Endothelial cell (in vitro differentiated cells): ENCODE measurements at places on chromosomes 11 and 22. TPM values are rescaled to one million over a fixed set of nuclear protein-coding genes. Genes with fewer than 3 reads are reported as not detected.

GRCh38 chr22:44329179-44329796 is 16.5 kb upstream of the SHISAL1 start:
- DNase-seq: no peak

Gene PKNOX2
- 41.8 TPM for total RNA-seq

Gene UBQLN3
- total RNA-seq: 1.1 TPM

Gene BCO2
- 2.6 TPM for total RNA-seq

DNA sequence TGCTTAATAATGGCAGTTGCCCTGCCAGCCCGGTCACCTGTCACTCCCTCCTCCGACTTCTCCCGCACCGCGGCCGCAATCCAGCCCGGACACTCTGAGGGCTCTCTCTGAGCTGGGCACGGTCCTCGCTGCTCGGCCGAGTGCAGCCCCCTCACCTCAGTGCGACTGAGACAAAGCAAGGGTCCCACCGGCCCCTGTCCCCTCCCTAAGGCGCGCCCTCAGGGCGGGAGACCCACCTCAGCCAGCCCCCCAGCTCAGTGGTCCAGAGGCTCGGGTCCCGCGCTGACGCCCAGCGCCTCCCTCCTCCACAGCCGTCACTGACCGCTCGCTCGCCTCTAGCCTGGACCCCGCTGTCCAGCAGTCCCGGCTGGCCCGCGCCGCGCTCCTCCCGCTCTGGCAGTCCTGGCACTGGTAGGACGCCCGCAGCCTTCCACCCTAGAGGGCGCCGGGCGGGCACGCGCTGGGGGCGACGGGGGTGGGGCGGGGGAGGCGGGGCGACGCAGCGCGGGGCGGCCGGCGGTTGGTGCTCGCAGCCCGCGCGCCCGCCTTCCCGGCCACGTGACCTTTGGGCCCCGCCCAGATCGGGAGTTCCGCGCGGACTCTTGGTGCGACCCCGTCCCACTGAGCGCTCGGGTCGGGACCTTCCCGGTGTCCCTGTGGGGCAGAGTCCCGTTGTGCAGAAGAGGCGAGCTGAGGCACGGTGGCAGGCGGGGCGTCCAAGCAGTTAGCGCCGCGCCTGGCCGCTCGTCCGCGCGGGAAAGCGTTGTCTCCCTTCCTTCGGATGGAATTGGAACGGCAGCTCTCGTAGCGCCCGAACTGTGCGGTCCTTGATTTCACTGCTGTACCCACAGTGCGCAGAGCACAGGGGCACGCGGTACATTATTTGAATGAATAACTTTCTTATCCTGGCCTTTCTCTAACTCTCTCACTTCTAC is 7.8 kb upstream of the L3MBTL2 start:
- DNase-seq: peak; percentile 67

Gene SLN
- total RNA-seq: not detected

GRCh38 chr11:28466506-28466905 is 358.3 kb downstream of the METTL15 start:
- DNase-seq: no peak

- DNase-seq: no peak
Measured at GRCh38 chr11:23555085-23555484, 694.8 kb upstream of the CCDC179 start.

GRCh38 chr22:46054091-46055073 is 77.4 kb upstream of the WNT7B start:
- no peak for DNase-seq

GRCh38 chr11:45259592-45259991 is 26.5 kb downstream of the SYT13 start:
- no peak for DNase-seq

DNA sequence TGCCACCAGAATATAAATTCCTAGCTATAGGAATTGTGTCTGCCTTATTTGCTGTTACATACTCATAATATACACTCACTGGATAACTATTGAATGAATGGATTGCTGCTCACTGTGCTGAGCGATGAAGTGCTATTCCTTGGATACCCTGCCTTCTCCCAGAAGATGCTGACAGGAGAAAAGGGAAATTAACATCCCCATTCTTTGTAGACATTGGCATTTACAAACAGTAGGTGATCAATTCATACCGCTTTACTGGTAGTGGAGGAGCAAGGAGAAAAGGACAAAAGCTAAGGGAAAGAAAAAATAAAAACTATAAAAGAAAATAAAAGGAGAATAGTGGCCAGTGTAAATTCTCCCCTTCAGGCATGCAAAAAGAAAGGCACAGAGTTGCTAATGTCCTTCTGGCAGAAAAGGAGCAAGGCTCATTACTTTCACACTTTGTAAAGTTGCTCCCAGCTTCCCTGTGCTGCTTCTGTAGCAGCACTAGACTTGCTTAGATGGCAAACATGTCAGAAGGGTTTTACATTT is 183.0 kb downstream of the LUZP2 start:
- DNase-seq: no peak

Gene OR8J1
- total RNA-seq: not detected

DNA sequence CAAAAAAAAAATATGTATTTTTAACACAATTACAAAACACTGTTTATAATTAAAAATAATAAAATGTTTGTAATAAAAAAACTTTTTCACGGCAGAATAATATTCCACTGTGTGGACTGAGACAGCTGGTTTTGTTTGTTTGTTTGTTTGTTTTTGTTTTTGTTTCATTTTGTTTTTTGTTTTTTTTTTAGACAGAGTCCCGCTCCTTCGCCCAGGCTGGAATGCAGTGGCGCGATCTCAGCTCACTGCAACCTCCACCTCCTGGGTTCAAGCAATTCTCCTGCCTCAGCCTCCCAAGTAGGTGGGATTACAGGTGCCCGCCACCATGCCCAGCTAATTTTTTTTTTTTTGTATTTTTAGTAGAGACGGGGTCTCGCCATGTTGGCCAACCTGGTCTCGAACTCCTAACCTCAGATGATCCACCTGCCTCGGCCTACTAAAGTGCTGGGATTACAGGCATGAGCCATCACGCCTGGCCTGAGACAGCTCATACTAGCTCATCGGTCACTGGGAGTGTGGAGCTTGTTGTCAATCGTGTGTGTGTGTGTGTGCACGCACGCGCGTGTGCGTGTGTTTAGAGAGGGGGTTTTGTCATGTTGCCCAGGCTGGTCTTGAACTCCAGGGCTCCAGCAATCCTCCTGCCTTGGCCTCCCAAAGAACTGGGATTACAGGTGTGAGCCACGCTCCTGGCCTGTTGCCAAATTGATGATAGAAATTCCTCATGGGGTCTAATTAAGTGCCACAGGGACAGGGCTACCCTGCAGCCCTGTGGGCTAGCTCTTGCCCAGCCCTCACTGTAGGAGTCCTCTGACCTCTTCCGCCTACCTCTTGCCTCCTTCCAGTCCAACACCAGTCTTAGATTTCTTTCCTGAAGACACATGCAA is 7.2 kb upstream of the AIFM3 start:
- DNase-seq: no peak

DNA sequence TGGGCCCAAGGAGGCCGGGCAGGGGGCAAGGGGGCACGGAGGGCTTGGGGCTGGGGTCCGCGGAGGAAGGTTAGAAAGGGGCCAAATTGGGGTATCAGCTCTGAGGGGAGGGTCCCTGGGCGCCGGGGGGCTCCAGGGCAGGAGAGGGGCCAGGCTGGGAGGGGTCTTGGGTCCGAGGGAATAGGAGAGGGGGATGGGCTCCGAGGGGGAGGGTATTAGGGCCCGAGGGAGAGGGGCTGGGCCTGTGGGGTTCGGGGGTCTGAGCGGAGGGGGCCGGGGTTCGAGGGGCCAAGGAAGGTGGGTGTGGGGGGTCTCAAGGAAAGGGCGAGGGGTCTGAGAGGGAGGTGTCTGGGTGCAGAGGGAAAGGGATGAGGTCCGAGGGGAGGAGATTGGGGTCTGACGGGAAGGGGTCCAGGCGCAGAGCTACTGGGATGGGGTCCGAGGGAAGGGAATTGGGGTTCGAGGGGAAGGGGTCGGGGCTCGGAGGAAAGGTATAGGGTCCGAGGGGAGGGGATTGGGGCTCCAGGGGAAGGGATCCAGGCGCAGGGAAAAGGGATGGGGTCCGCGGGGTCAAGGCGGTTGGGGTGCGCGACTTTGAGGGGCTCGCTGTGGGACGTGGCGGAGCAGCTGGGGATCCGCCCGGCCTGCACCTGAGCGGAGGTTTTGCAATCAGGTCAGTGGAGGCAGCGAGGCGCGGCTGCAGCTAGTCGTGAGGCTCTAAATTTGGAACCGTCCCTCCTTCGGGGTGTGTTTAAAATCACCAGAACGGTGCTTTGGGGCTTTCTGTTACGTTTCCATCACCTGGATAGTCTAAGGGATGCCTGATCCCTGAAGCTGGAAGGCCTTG is 728 bp downstream of the CTTN start:
- no peak for DNase-seq

DNA sequence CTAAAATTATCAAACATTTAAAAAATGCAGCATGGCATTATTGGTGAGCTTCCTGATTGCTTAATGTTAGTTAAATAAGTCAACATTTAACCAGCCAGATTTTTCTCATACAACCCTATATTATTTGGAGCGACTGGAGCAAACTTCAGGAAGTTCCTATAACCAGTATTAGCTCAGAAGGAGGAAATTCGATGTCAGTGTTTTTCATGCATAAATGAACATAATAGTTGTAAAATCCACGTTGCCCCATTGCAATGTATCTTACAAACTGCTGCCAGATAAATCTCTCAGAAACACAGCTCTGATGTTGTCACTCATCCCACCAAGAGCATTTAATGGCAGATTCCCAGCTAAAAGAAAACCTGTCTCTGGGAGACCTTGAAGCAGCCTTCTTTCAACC is 278.5 kb downstream of the CASP12 start:
- no peak for DNase-seq

- peak; percentile 43 for DNase-seq
Measured at GRCh38 chr11:9748361-9748970, 84.6 kb downstream of the SWAP70 start.

- DNase-seq: no peak
Measured at GRCh38 chr11:126495281-126496220, 140.1 kb downstream of the ST3GAL4 start.

DNA sequence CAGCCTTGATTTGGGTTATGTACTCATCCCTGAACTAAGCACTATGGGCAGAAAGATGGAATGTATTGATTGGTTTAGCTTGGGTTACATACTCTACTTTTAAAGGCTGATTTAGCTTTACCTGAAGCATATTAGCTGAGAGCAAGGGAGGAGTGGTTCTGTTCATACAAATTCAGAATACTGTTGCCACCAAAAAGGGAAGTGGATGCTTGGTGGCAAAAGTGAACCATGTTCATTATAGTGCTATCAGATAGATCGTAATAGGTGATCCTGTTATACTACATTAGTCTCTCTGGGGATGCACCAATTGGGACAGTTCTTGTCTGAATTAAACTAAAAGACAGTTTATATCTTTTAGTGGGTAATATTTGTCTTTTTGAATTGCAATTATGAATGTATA is 44.5 kb upstream of the RRM1 start:
- DNase-seq: no peak

Gene ANO5
- total RNA-seq: 3.5 TPM

DNA sequence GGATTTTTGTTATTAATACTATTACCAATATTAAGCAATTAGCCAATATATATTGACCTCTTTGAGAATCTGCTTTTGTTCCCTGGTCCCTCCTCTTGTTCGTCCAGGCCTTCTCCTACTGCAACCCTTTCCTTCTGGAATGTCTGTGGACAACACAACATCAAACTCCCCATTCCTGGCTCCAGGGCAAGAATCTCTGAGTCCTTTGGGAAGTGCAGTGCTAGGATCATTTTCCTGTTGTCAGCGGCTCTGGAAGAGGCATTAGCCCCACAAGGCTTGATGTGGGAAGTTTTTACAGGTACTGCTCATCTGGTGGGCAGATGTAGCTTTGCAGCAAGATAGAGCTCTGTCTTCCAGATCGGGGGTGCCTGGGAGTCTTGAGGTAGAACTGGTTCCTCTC is 74.3 kb downstream of the RPUSD4 start:
- no peak for DNase-seq

DNA sequence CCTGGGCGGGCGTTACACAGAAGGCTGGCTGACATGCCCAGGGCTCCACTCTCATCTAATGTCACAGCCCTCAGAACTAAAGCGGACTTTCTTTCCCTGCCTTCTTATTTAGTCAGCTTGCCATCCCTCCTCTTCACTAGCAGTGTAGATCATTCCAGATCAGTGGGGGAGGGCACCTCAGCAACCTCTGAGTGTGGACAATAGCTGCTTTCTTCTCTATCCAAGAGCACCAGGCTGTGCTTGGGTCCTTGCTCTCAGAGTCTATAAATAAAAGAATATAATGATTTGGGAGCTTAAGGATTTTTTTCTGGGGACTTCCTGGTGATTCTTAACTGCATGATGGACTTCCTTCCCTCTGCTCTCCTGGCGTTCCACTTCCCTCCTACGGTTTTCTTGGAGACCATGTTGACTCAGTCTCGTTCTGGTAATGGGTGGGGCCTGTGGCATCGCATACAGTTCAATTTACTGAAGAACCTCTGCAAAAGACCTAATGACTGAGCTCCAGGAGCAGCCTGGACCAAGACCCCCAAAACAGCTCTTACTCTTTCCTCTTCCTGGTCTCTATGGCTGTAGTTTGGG is 2.9 kb upstream of the HMBS start:
- no peak for DNase-seq

Gene ADSL
- total RNA-seq: 107 TPM

DNA sequence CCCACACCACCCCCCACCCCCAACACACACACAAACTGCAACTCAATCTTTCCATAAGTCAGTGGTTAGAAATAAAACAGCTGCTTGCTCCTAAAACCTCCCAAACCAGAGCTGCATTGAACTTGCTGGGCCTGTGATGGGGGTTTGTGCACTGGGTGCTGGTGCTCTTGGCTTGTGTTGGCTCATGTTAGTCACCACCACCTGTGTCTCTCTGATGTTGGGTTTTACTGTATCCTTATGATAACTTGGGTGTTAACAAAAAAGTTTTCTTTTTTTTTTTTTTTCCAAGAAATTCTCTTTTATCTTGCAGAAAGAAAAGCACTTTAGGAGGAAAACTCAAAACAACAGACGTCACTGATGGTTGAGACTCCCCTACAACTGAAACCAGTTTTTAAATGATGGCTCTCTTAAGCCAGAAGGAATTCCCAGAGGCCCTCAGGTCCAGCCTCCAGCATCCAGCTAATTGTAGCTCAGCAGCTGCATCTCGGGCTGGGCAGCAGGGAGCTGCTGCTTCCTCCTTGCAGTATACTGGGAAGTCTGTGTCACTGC is 79.9 kb upstream of the DRD2 start:
- DNase-seq: no peak

DNA sequence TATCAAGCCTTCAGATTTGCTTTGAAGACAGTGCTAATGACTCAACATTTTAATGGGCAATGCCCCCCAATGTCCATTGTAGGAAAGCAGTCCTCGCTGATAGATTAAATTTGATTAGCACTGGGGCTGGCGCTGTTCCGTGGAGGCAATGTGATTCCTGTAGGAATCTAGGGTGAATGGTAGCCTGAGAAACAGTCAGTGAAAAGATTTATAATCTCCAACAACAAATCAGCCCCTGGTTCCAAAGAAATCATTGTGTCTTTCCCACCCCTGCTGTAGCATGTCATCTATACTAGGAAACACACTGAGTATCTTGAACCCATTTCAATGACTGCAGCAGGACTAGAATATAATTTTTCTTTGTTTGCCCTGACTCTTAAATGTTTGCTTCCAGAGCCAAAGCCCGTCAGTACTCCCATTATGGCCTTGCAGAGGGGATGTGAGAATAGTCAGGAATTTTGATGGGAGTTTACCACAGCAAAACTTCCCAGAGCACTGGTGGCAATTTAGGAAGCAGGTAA is 36.1 kb downstream of the MPPED2 start:
- no peak for DNase-seq

- no peak for DNase-seq
Measured at GRCh38 chr11:119531623-119532022, 108.7 kb upstream of the THY1 start.

- DNase-seq: no peak
Measured at GRCh38 chr22:31274017-31274416, 18.3 kb downstream of the PIK3IP1 start.

Gene DCHS1
- total RNA-seq: 156 TPM

- no peak for DNase-seq
Measured at GRCh38 chr11:125069796-125070195, 6.7 kb downstream of the SLC37A2 start.

Gene SLC37A2
- 0.49 TPM for total RNA-seq

Gene PHOX2A
- not detected for total RNA-seq
